Peyer's patch (tissue), 4 donors: ENCODE measurements at places on chromosomes 4 and X. TPM values are rescaled to one million over a fixed set of nuclear protein-coding genes. Genes with fewer than 3 reads are reported as not detected.

The ATG4A gene
- total RNA-seq = 18.1 TPM

The GBA3 gene
- total RNA-seq = 41.3 TPM

GRCh38 chr4:118746251-118746919 lies 61.2 kb downstream of the METTL14 start:
- peak overlapping the region; percentile 43 for H3K27ac ChIP-seq
- H3K27me3 ChIP-seq = no peaks in the 10 kb centered on the region
- H3K36me3 ChIP-seq = peaks cover 26% of the 10 kb centered on the region
- H3K4me1 ChIP-seq = no peaks in the 10 kb centered on the region

The PF4V1 gene
- total RNA-seq = not detected

GRCh38 chrX:25558137-25558536 lies 542.4 kb upstream of the ARX start:
- no peaks in the 10 kb centered on the region for H3K36me3 ChIP-seq
- no peak overlapping the region for H3K27ac ChIP-seq
- no peak for DNase-seq
- H3K4me1 ChIP-seq = no peaks in the 10 kb centered on the region
- H3K27me3 ChIP-seq = no peaks in the 10 kb centered on the region

- H3K4me3 ChIP-seq = no peak overlapping the region
- no peaks in the 10 kb centered on the region for H3K36me3 ChIP-seq
- H3K4me1 ChIP-seq = no peaks in the 10 kb centered on the region
- no peak for DNase-seq
- no peaks in the 10 kb centered on the region for H3K27me3 ChIP-seq
Measured at GRCh38 chr4:3375688-3376087, 66.1 kb upstream of the HGFAC start.

GRCh38 chrX:31213941-31214340 lies 142.1 kb upstream of the FTHL17 start:
- no peak for DNase-seq
- no peak overlapping the region for H3K4me3 ChIP-seq
- no peak overlapping the region for H3K27ac ChIP-seq
- no peaks in the 10 kb centered on the region for H3K4me1 ChIP-seq

The AREG gene
- 27.2 TPM for total RNA-seq

- DNase-seq = no peak
- H3K27me3 ChIP-seq = no peaks in the 10 kb centered on the region
- H3K4me3 ChIP-seq = no peak overlapping the region
- H3K27ac ChIP-seq = no peak overlapping the region
- H3K36me3 ChIP-seq = no peaks in the 10 kb centered on the region
Measured at GRCh38 chrX:78548012-78548411, 111.1 kb downstream of the RTL3 start.

DNA sequence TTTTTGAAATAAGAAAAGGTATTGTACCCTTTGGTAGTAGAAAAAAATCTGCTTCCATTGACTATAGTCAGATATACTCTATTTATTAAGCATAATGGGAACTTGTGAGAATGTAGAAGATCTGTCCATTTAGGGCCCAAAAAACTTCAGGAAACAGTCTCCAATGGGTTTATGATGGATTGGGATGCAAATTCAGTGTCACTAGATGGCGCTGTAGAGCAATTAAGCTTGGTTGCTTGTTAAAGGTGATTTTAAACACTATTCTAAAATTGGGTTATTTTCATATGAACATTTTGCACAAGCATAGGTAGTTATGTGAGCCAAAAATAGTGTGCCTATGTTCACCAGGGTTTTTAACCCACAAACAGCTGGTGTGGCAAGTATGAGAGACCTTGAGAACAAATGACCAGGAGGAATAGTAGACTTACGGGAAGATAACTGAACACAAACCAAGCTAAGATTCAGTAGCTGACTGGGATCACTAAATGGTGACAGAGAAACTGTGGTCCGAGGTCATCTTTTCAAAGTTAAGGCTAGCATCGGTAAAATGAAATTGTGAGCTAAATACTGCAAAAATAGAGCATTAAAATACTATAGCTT lies 80.3 kb upstream of the LSM6 start:
- H3K27ac ChIP-seq = no peak overlapping the region
- H3K36me3 ChIP-seq = no peaks in the 10 kb centered on the region
- no peak overlapping the region for H3K4me3 ChIP-seq
- peak; percentile 78 for DNase-seq
- H3K27me3 ChIP-seq = no peaks in the 10 kb centered on the region
- no peaks in the 10 kb centered on the region for H3K4me1 ChIP-seq

- H3K4me3 ChIP-seq = no peak overlapping the region
- H3K4me1 ChIP-seq = no peaks in the 10 kb centered on the region
- no peaks in the 10 kb centered on the region for H3K27me3 ChIP-seq
- no peaks in the 10 kb centered on the region for H3K36me3 ChIP-seq
- no peak for DNase-seq
Measured at GRCh38 chr4:1982124-1983052, 26.4 kb downstream of the NELFA start.

DNA sequence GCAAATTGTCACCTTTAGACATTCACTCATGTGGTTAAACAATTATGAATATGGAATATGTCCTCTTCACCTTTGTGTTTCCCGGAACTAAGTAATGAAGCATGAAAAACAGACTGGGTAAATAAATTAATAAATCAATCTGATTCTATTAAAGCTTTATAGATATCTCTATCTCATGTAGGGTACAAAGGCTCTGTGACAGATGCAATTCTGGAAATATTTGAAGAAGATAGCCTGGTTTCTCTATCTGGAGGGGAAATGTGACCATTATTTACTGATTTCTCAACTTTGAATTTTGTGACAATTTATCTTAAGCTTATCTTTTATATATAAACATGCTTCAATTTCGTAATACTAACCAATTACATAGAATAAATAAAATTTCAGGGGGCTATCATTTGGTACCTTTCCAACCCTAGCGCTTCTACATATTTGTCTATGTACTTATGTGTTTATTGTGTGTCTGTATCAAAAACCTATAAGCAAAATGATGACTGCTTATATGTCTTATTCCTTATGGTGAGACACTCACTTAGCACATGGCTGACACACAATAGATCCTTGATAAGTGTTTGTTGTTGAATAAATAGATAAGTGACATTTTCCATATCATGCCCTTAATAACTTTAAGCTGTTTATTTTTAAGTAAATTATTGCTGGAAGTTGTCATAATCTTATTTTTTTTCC lies 9.9 kb downstream of the CTSO start:
- no peak overlapping the region for H3K27ac ChIP-seq
- no peaks in the 10 kb centered on the region for H3K4me1 ChIP-seq
- no peak overlapping the region for H3K4me3 ChIP-seq
- DNase-seq = no peak

GRCh38 chr4:53598901-53599300 lies 7.6 kb upstream of the LNX1 start:
- H3K36me3 ChIP-seq = no peaks in the 10 kb centered on the region
- H3K4me1 ChIP-seq = peaks cover 10% of the 10 kb centered on the region
- no peak overlapping the region for H3K4me3 ChIP-seq
- H3K27ac ChIP-seq = no peak overlapping the region

The HDX gene
- total RNA-seq = 3.3 TPM

DNA sequence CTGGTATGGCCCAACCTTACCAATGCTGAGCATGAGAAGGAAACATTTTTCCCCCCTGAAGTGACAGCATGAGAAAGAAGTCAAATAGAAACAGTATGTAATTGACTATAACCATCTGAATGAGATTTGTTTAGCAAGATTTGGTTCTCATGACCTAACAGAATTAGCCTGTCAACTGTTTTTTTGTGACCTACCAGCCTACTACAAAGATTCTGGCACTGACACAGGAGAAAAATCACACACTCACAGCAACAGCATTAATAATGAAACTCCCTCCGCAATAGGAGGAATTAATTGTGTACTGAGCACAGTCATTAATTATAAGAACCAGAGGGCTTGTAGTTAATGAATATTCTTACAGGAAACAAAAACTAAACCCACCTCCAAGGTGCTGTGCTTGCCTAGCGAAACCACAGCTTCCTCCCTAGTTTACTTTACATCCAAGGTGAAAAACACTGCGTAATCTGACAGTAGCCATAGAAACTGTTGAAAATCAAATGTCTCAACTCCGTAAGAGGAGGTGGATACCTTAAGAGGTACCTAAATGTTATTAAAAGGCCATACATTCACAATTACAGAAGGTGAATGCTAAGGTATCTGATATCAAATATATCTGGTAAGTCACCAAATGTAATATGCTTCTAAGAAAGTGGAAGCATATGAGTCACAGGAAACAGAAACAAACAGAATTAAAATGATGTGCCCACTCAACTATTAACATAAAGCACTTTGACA lies 34.9 kb downstream of the MMRN1 start:
- H3K27me3 ChIP-seq = no peaks in the 10 kb centered on the region
- H3K4me1 ChIP-seq = no peaks in the 10 kb centered on the region
- no peak overlapping the region for H3K27ac ChIP-seq
- DNase-seq = no peak

The NAP1L2 gene
- not detected for total RNA-seq

- no peak overlapping the region for H3K4me3 ChIP-seq
- H3K27me3 ChIP-seq = no peaks in the 10 kb centered on the region
- DNase-seq = no peak
Measured at GRCh38 chr4:905485-906338, 26.4 kb downstream of the GAK start.

DNA sequence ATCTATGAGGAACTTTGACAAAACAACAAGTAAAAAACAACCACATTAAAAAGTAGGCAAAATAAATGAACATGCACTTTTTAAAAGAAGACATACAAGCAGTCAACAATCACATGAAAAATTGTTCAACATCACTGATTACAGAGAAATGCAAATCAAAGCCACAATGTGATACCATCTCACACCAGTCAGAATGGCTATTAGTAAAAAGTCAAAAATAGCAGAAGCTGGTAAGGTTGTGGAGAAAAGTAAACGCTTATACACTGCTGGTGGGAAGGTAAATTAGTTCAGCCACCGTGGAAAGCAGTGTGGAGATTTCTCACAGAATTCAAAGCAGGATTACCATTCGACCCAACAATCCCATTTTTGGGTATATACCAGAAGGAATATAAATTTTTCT lies 17.0 kb upstream of the LNX1 start:
- no peaks in the 10 kb centered on the region for H3K36me3 ChIP-seq
- no peak overlapping the region for H3K4me3 ChIP-seq
- no peak for DNase-seq
- no peaks in the 10 kb centered on the region for H3K4me1 ChIP-seq

The TLR10 gene
- 37.1 TPM for total RNA-seq

The RAI2 gene
- total RNA-seq = 10.1 TPM

DNA sequence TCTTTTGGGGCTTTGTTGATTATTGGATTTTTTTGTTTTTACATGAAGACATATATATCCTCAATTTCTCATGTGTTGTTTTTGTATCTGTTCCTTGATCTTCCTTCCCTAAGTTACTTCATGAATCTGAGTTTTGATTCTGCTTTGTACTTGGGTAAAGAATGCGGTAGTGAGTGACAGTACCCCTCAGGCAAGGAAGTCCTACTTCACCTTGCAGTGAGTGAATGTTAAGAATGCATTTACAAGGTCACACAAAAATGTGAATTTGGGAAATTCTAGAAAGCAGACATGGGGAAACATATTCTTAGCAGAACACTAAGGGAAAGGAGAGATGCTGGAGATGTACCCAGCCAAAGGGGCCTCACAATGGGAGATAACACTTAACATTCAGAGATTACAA lies 373.1 kb upstream of the LCORL start:
- H3K27me3 ChIP-seq = no peaks in the 10 kb centered on the region
- DNase-seq = no peak
- H3K27ac ChIP-seq = no peak overlapping the region
- H3K4me1 ChIP-seq = no peaks in the 10 kb centered on the region
- H3K4me3 ChIP-seq = no peak overlapping the region
- no peaks in the 10 kb centered on the region for H3K36me3 ChIP-seq

DNA sequence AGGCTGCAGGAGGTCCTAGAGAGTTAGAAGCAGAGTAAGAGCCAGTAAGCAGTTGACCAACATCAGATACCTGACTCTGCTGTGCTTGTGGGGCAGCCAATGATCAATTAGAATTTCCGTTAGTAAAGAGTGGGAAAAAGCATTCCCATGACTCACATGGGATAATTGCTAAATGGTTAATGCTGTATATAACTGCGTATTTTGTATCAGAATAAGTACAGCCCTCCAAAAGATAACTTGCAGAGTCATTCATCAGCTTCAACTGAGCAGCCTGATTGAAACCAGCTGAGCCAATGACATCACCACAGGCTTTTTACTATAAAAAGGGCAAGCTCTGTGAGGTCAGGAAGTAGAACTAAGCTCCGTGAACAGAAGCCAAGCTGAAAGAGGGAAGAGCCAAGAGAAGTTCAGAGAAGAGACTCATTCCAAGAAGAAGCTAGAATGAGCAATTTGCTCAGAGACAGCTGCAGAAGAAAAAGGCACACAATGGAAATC lies 67.9 kb downstream of the PPP3CA start:
- no peaks in the 10 kb centered on the region for H3K27me3 ChIP-seq
- no peaks in the 10 kb centered on the region for H3K36me3 ChIP-seq
- no peaks in the 10 kb centered on the region for H3K4me1 ChIP-seq
- no peak for DNase-seq

- H3K27ac ChIP-seq = no peak overlapping the region
- no peaks in the 10 kb centered on the region for H3K36me3 ChIP-seq
- DNase-seq = no peak
- no peak overlapping the region for H3K4me3 ChIP-seq
- H3K27me3 ChIP-seq = no peaks in the 10 kb centered on the region
- no peaks in the 10 kb centered on the region for H3K4me1 ChIP-seq
Measured at GRCh38 chr4:150072906-150073714, 5.1 kb upstream of the DCLK2 start.

DNA sequence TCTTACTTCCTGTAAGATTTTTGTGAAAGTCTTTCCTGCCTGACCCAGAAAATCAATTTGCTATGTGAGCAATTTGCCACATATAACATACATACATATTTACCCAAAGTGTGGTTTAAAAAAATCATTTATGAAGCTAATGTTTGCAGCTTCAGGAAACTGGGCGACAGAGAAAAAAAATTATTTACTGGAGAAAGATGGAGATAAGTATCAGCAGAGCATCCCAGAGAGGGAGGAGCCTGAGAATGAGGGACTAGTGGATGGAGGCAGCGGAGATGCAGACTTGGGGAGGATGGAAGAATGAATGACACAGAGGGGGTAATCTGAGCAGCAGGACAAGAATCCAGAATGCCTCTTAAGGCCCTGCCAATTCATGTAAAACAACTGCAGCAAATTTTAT lies 975 bp upstream of the GYPA start:
- H3K4me3 ChIP-seq = no peak overlapping the region
- no peak overlapping the region for H3K27ac ChIP-seq
- H3K36me3 ChIP-seq = no peaks in the 10 kb centered on the region
- no peak for DNase-seq
- H3K4me1 ChIP-seq = no peaks in the 10 kb centered on the region

The FOXR2 gene
- total RNA-seq = not detected
